ENCODE measurements at places on chromosomes 4 and X.

- H3K36me3 ChIP-seq: no peaks in the 10 kb centered on the region
- DNase-seq: no peak
- H3K27ac ChIP-seq: no peak overlapping the region
- no peak overlapping the region for H3K4me3 ChIP-seq
- no peaks in the 10 kb centered on the region for H3K27me3 ChIP-seq
- peaks cover 1% of the 10 kb centered on the region for H3K4me1 ChIP-seq
Observed at GRCh38 chr4:146330392-146330791, 116.1 kb downstream of the REELD1 start.

GRCh38 chr4:137361756-137362470 is 170.4 kb downstream of the PCDH18 start:
- no peaks in the 10 kb centered on the region for H3K36me3 ChIP-seq
- H3K4me1 ChIP-seq: peaks cover 9% of the 10 kb centered on the region
- no peaks in the 10 kb centered on the region for H3K27me3 ChIP-seq
- no peak overlapping the region for H3K27ac ChIP-seq
- DNase-seq: no peak

DNA sequence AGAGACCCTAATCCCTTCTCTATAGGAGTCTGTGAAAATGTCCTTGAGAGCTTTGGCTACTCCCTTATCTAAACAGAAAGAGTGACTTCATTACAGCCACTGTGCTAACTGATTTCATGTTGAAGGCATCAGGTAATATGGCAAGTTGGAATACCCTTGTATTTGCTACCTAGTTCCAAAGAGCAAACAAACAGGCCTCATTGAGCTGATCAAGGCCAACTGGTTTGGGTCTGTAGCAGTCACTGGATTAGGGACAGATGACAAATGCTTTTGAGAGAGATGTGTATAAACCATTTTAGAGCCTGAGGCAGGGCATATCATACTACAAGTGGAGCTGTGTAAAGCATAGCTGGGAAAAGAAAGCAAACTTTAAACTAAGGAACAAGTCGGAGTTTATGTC is 22.9 kb upstream of the PDLIM5 start:
- H3K27me3 ChIP-seq: no peaks in the 10 kb centered on the region
- H3K4me1 ChIP-seq: no peaks in the 10 kb centered on the region
- no peak overlapping the region for H3K4me3 ChIP-seq
- H3K27ac ChIP-seq: no peak overlapping the region
- no peaks in the 10 kb centered on the region for H3K36me3 ChIP-seq
- DNase-seq: no peak

DNA sequence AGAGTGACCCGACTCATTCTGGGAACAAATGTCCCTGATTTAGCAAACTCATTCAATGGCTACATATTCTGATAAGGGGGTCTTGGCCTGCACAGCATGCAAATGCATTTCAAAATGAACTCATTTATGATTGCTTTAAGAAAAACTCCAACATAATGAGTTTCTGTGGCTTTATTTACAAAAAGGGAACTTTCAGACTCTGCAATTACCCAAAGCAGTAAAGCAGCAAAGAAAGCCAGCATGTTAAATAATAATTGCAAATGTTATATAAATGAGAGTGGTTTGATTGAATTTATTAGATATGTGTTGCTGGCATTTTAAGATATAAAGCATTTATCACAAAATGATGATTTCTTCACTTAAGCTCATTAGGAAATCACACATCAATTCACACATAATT is 295.7 kb downstream of the FBXW7 start:
- no peaks in the 10 kb centered on the region for H3K4me1 ChIP-seq
- H3K4me3 ChIP-seq: no peak overlapping the region
- no peak for DNase-seq
- no peaks in the 10 kb centered on the region for H3K27me3 ChIP-seq
- no peak overlapping the region for H3K27ac ChIP-seq

Data from neuronal stem cell (in vitro differentiated cells).